Hypothalamus (tissue), 51 donors: ENCODE measurements at places on chromosomes 2 and 18.

GRCh38 chr2:150997702-150998440 is 263.8 kb downstream of the RBM43 start:
- no peak for DNase-seq

DNA sequence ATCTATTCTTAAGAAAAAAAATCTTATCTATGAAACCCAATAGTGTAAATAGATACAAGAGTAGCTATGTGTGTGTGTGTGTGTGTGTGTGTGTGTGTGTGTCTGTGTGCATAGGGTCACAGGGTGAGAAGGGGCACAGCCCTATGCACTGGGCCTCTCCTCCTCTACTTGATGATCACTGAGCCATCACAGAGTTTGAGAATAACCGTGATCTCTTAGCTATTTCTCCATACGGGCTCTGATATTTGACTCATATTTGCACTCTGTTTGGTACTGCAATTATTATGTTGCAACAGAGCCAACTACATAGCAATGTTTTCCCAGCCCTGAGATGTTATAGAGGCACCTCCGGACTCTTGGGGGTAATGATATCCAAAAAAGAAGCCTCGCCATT is 28.8 kb upstream of the SLC40A1 start:
- no peak for DNase-seq

DNA sequence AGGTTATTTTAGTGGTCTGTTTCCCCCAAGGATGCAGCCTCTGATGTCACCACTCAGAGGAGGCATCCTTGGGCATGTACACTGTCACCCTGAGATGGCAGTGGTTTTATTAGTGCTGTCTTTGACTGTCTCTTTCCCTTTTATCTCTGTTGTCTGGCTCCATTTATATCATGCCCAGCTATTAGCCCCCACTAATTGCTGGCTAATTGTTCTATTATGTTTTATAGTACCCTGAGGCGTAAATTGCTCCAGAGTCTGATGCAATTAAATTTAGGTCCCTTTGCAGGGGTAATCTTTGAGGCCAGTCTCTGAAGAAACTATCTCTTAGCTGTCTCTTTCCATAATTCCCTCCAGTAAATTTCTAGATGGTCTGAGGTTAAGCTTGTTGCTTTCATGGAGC is 301.0 kb upstream of the KLHL29 start:
- DNase-seq, result no peak

DNA sequence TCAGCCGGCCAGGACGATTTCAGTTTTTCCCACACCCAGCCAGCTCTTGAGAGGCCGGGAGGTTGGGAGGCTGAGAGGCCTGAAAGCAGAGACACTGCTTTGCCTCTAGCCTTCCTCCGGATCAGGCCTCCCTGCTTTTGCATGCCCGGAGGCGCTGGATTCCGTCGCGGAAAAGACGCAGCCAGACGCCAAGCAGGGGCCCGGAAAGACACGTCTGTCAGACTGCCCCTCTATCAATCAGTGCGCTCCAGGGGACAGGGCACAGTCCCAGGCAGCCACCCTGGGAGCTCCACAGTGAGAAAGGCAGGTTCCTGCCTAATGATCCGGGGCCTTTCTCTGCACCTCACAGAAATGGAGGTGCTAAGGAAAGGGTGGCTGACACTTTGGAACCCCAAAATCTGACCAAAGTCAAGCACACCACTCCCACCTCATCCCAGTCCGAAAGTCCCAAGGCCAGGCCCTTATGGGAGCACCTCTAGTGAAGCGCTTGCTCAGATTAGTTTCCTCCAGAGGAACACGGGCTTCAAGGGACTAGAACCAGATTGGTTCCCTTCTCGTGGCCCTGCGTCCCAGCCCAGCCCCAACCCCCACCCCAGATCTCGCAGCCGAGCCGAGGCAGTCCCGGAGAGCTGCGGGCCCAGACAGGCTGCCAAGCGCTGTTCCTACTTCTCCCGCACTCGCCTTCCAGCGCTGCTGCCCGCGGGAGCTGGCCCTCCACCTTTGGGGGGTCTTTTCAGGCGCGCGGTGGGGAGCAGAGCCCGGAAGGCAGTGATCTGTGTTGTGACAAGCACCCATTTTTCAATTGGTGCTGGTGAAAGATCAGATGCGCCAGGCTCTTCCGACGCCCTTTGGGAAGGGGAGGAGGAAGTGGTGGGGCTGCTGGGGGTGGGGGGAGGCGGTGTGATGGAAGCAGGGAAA is 5.0 kb downstream of the DLX1 start:
- DNase-seq, result no peak

GRCh38 chr18:1511619-1512311 is 607.1 kb downstream of the ADCYAP1 start:
- no peak for DNase-seq

GRCh38 chr18:67134911-67135310 is 381.6 kb downstream of the DSEL start:
- DNase-seq, result no peak

DNA sequence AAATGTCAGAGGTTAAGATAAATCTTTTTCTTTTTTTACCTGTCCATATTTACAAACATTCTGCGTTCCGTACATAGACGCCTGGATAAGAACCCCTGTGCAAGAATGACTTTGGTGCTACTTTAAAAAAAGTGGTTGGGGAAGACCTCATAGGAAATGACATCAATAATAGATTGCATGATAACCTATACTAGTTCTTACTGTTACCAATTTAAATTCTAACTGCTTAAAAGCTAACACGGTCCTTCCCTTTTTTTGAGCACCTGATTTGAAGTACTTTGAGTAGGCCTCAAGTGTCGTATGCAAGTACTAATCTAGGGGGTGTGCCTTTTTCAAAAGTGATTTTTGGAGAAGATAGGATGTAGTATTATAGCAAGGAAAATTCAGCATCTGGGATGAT is 2.1 kb downstream of the SLC39A10 start:
- DNase-seq, result no peak

- DNase-seq, result no peak
Observed at GRCh38 chr2:62010632-62011256, 105.3 kb downstream of the COMMD1 start.

- no peak for DNase-seq
Observed at GRCh38 chr2:241897231-241897916, 27.8 kb downstream of the RTP5 start.

DNA sequence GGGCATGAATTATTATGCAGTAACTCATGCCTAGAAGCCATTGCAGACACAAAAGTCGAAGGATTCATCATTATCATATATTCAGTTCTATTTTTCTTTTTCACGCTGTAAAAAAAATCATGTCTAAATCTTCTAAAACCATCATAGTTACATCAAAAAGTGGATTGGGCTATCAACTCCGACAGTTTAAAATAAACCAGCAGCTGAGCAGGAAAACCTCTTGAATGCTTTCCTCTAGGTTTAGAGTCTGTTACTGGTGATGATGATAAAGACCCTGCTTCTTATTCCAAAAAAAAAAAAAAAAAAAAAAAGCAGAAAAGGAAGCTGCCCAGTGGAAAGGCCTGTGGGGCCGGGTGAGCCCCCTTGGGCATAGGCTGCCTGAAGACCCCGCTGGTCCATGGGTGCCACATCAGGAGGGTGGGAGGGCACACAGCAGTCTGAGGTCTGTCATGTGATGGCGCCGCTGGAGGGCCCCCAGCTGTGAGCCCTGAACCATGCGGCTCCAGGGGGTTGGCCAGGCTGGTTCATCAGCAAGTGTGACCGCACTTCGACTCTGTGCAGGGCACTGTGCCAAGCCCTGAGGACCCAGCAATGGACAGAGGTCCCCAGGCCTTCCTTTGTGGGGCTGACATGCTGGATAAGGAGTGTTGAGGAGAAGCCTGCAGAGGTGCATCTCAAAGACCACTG is 199.6 kb downstream of the EIPR1 start:
- DNase-seq, result no peak

- no peak for DNase-seq
Observed at GRCh38 chr18:57621246-57621604, 411 bp downstream of the NARS1 start.

DNA sequence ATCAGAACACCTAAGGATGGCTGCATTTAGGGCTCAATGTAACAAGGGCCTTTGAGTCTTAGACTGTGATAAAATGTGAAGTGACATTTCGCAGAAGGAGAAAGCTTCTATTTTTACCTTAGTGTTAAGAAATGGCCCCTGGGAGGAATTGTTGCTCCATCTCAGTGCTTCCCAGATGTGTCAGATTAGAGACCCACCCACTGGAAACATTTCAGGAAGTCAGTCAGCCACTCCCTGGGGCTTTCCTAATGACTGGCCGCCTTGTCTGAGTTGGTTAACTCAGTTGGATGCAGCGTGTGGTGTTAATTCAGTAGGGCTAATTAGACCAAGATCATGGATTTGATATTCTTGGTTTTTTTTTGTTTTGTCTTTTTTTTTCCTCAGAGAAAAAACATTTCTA is 355.9 kb downstream of the PIK3C3 start:
- no peak for DNase-seq

DNA sequence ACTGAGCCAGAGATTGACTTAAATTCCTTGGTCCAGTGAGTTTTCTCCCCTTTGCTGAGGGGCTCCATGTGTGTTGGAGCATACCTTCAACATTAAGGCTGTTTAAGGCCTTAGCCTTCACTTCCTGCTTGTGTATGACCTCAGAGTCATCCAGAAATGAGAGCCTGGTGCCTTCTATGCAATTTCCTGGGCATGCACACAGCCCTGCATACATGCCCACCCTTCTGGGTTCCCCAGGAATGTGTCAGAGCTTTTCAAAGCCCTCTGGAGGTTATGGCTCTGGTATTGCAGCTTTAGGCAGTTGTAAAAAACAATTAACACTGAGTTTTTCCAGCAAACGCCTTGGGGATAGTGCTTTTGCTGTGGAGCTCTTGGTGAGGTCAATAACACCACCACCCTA is 16.7 kb downstream of the IL1R1 start:
- no peak for DNase-seq

DNA sequence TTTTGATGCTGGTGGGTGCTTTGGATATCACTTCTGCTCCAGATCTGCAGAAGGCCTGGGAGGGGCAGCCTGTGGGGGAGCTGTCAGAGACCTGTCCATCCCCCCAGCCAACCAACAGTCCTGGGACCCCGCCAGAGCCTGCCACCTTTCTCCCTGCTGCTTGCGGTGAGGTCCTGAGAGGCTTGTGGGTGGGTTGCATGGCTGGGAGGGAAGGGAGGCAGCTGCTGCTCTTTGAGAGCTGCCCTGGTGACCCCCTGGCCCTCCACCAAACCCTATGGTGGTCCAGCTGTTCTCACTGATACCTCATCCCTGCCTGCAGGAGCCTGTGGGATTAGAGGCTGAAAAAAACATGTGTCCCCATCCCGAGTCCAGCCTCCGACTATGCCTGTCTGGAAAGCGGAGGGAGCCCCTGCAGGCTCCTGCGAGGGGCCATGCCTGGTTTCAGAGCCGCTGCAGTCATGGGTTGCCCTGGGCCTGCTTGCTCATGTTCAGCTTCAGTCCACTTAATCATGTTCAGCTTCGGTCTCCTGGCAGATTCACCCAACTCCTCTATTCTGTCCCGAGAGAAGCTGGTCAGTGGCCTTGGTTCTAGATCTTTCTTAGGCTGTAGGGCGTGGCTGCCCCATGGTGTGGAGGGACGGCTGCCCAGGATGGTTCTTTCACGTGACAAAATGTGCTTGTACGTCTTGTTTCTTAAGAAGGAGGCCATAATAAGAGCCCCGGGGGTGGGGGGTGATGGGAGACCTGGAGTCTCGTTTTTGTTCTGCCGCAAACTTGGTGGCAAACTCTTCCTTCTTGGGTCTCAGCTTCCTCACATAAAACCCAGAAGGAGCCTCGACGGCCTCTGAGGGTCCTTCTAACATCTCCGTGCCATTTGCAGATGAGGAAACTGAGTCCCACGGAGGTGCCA is 98.5 kb downstream of the CTIF start:
- DNase-seq, result no peak

DNA sequence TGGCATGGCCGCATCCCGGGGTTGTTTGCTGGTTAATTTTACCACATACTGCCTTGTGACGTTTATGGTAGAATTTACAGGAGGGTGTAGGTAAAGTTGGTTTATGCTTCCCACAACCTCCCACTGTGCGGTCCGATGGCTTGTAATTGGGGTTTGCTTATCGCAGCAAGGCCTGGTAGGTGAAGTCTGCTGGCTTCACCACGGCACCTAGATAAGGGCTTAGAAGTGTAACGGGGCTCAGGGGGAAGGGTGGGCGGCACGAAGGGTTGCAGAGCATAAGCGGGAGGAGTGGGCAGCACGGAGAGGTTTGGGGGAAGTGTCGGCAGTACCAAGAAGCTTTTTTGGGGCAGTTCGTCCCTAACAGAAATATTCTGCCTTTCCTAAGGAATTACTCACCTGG is 39.0 kb upstream of the TMEM131 start:
- DNase-seq, result no peak

DNA sequence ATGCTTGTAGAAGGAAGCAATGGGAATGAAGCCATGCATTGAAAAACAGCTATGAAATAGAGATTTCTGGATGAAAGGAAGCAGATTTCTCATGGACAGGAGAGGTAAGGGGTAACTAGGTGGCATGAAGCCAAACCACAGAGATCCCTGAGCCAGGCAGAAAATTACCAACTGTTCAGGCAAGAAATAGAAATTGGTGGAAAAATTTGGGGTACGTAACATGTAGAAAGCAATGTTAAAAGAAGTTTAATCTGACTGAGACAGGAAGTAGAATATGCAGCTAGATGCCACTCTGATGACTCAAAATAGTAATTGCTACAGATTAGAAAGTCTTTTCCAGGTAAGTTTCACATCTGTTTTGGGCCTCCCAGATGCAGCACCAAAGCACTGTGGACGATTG is 928.5 kb upstream of the CELF4 start:
- no peak for DNase-seq

DNA sequence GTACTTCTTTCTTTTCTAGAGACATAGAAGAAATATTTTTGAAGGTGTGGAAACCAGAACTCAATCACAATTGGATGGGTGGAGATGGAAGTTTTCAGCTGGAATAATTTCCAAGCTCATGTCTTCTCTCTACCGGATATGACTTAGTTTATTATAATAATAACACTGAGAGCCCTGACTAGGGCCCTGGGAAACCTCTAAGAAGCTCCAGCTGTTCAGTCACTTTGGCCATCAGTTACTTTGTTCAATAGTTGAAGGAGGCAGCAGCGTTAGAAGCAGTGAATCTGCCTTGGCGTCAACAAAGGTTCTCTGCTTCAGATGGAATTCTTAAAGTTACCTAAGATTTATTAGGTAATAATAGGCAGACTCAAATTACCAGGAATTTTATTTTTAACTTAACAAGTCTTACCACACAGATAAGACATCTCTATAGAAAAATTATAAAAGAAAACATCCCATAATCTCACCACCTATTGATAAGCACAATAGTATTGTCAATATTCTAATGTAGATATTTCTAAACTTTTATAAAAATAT is 293.8 kb upstream of the CHAC2 start:
- no peak for DNase-seq
